ENCODE measurements at places on chromosomes 3 and 15.

DNA sequence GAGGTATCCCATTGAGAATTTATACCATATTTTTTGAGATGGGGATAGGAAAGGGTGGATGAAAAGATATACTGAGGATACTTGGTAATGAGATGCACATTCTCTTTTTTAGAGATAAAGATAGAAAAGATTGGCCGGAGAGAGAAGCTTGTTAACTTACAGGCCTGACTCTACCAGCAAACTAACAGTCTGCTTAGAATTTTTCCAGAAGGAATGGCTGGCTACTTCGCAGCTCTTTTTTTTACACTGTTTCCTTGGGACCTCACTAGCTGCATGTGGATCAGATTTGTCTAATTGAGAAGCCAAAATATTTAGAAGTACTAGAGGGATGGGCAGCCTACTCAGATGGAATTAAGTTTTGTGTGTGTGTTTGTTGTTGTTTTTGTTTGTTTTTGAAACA, 586.6 kb downstream of the TAFA4 start:
- no peak for DNase-seq

DNA sequence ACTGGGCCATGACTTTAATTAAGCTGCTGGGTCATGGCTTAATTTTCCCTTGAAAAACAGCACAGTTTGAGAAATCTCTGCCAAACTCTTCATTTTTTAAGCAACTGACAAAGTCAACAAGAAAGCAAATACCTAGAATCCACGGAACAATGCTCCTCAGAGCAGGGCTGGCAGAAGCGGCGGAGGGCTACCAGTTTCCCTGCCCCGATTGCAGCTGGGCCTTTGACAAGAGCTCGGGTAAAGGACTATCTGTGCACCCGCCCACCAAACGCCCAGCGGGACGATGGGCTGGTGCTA, 1.2 kb downstream of the GOLIM4 start:
- no peak for DNase-seq

- no peak for DNase-seq
Observed at GRCh38 chr3:163601426-163601825, 1476.9 kb downstream of the SI start.

- no peak for DNase-seq
Observed at GRCh38 chr15:65991721-65992483, 122.6 kb downstream of the RAB11A start.

DNA sequence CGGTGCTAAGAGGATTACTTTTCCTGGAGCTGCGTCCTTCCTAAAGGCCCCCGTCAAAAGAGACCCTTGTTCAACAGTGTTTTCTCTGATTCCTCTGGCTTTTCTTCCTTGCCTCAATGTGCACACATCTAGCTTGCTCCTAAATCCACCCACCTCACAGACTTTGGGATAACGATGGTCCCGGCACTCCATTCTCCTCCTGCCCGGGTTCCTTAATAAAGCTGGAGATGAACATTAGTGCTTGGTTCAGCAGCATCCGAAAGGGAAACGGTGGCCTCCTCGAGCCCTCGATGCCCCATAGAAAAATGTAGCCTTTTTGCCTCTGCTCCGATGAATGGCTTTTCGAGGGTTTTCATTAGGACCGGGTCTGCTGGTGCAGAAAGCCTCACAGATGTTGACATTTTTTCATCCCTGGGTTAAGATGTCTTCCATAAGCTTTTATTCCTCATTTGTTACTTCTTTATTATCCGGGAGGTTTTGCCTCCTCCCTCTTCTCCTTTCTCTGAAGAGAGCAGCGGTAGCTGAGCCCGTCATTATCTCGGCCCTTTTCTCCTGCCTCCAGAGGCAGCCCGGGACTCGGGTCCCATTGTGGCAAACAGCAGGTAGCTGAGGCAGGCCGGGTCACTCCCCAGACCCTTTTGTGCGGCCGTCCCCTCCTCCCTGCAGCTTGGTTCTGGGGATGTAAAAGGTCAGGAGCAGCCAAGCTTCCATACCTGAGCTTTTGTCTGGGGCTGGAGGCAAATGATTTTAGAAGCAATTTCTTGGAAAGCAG, 64.6 kb downstream of the CPN2 start:
- DNase-seq: no peak

GRCh38 chr15:59833366-59833765, 144.2 kb upstream of the BNIP2 start:
- no peak for DNase-seq

- DNase-seq: peak; percentile 67
Observed at GRCh38 chr3:194306109-194306686, 44.9 kb downstream of the CPN2 start.

Data from stimulated activated naive CD8-positive, alpha-beta T cell treated with anti-CD3 and anti-CD28 coated beads, Interleukin-15, amount 100 ng/mL, for 72 hours (primary cell).